ENCODE measurements at places on chromosomes 6 and 20.
A peak's percentile ranks its signal among the peaks of the same experiment; 100 is the strongest.

GRCh38 chr6:193180-193579 is 99.1 kb upstream of the DUSP22 start:
- DNase-seq, result no peak

- DNase-seq, result no peak
Observed at GRCh38 chr20:49427751-49428518, 54.5 kb downstream of the KCNB1 start.

DNA sequence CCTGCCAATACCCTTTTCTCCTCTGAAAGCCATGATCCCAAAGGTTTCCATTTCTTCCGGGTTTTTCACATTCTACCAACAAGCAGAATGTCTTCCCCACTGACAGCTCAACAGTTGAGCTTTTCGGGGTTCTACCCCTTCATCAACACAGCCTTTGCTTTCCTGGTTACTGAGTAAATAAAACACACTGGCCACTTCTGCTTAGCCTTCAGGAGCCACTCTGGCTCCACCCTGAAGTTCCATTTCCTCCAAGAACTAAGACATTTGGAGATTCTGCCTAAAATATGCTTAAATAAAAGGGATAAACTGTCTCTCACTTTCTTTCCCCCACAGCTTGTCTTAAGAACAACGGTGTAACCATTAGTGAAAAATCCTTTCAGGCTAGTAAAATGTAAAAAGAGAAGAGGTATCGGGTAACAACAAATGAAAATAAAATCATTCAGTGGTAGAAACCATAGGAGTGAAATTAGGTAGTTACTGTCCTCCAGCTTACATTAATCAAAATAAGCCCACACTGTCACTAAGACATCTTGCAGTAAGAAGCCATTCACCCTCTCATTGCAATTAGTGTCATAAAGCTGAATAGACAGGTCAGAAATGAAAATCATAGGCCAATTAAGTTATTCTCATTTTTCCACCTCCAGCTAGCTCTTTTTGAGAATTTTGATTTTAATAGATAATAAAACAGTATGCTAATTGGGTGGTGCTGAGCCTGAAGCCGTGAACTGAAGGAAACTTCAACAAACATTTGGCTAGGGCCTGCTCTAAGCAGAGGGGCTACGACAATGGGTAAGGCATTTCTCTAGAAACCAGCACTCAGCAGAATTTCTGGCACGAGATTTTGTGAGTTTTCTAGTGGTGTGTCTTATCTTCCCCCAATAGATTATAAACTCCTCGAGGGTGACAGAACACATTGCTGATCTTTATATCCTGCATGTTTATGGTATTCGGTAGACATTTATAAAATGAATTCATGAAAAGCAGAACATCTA is 194.2 kb downstream of the KHDC1L start:
- DNase-seq, result no peak

DNA sequence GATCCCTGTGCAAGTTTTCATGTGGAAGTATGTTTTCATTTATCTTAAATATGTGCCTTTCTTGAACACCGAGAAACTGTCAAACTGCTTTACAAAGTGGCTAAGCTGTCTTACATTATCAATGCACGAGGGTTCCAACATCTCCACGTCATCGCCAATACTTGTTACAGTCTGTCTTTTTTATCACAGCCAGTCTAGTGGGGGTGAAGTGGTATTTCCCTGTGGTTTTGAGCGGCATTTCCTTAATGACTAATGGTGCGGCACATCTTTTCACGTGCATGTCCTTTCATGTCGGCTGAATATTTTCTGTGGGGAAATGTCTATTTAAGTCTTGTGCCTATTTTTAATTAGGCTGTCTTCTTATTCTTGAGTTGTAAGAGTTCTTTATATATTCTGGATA is 280.4 kb downstream of the FOXC1 start:
- no peak for DNase-seq

GRCh38 chr20:53905019-53905819 is 165.2 kb downstream of the BCAS1 start:
- DNase-seq, result no peak

- no peak for DNase-seq
Observed at GRCh38 chr6:14981960-14982359, 263.9 kb upstream of the JARID2 start.

- peak; percentile 39 for DNase-seq
Observed at GRCh38 chr20:47610247-47610944, 108.7 kb downstream of the NCOA3 start.
